ENCODE measurements at places on chromosomes 16 and 17.

DNA sequence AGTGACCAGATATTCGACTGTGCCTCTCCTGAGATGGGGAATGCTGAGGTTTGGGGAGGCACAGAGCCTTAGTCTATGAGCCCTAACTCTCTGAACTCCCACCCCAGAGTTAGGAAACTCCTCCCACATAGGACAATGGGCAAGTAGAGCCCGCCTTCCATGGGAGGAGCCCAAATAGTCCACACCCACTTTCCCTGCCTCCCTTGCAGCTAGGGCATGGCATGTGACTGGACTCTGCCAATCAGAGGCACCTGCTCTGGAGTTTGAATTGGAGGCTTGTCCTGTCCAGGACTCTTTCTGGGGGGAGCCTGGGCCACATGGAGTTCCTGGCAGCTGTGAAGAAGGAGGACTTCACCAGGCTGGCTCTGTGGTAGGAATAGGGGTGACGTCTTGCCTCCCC, 48.4 kb downstream of the SOCS1 start:
- no peak for DNase-seq

DNA sequence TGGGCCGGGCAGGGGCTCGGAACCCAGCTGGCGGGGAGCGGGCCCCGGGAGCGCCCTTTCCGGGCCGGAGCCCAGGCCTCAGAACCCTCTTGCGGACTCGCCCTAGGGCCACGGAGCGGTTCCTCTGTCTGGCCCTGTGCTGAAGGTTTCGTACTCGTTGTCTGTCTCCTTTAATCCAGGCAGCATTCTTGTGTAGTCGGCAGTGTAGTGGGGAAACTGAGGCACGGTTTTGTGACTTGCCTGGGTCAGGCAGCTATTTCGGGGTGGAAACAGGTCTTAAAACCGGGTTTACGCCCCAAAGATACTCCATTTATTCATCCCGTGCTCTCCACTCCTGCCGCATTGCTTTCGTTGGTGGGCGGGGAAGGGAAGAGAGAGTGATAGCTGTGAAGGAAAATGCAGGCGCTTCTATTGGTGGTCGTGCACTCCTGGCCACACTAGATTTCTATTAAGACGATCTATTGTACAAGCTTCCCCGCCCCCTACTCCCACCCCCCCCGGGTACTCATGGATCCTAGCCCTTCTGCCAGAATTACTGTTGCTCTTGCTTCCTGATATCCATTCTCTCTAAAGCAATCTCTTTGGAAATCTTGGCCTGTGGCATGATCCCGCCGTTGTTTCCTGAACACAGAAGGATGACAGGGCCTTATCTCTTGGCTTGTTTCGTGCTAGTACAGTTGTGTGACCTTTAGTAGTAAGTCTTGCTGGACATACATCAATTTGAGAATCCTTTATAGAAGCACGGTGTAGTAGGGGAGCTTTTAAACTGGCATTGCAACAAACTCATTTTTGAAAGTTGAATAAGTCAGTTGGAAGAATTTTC, 751 bp downstream of the DCAF7 start:
- DNase-seq, result no peak

DNA sequence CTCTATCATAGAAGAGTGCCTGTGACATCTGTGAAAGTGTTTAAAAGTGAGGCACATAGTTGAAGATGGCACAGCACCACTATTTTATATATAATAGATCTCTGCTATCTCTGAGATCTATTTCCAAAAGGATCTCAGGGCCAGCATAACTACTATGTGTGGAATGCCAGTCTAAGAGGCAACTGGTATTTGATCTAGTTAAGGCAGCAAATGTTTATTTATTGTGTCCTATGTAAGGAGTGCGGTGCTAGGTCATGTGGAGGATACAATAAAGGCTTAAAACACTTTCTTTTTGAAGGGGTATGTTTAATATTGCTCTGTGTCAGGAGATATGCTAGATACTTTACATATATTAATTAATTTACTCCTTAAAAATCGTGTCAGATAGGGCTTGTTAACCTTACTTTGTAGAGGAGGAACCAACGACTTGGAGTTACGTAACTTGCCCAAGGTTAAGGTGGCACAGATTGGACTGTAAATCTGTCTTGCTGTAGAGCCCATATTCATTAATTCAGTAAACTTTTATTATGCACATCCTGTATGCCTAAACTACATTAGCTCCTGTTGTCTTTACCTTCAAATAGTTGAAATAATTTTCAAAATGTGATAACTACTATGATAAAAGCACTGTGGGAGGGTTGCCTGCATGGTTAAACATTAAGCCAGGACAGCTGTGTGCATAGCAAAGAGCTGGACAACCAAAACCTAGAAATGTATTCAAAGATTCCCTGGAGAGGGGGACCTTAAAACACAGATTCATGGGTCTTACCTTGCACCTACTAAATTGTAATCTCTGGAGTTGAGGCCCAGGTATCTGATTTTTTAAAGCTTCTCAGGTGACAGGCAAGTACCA, 83.3 kb downstream of the NLK start:
- DNase-seq, result peak; percentile 10

GRCh38 chr16:67435758-67436164, 4.8 kb downstream of the HSD11B2 start:
- no peak for DNase-seq

DNA sequence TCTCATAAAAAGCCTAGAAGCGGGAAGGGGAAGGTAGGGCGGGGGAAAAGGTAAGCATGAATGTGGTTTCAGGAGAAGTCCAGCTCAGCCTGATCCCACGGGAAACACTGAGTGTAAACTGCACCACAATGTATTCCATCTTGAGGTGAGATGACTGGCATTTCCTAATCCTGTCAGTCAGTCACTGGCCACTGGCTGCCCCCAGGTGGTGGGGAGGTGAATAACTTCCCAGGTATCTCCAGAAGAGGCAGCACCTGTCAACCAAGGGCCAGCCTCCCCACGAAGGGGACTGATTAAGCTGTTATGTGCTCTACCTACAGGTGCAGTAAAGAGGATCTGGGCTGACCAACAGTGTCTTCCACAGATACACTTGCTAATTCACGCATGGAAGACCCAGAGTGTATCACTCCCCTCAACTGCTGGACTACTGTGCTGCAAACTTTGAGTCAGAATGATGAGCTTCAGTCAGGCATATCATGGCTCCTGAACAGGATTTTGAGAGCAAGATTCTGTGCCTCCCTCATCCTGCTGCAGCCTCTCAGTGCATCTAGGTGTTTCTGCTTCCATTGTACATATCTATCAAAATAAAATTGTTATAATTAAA, 108.5 kb upstream of the CCL2 start:
- peak; percentile 30 for DNase-seq

- no peak for DNase-seq
Observed at GRCh38 chr16:71880176-71880575, 3.8 kb downstream of the ZNF821 start.

DNA sequence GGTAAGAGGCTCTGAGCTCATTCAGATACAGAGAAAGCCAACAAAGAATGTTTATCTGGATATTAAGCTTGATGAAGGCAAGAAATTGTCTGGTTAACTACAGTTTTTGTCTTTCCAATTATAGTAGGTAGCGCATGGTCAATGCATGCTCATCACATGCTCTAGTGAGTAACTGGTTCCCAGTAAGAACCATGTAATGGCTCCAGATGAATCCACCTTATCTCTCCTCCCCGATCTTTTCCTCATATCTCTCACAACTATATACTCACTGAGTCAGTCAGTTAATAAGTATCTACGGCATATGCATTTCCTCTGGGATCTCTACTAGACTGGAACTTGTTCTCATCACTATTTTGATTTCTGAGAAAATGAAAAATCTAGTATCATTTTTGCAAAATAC, 340.7 kb upstream of the DYNLRB2 start:
- no peak for DNase-seq

DNA sequence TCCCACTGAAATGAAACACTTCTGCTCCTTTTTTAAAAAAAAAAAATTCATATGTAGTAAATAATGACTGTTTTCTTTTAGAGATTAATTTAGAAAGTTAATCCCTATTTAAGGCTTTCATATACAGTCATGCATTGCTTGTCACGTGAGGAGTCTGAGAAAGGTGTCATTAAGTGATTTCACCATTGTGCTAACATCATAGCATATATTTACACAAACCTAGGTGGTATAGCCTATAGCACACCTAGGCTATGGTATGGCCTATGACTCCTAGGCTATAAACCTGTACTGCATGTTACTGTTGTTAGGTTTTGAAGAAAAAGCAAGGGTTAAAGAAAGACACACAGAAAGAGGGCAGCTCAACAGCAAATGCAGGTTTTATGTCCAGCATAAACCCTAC, 13.7 kb downstream of the PPY start:
- DNase-seq, result no peak

DNA sequence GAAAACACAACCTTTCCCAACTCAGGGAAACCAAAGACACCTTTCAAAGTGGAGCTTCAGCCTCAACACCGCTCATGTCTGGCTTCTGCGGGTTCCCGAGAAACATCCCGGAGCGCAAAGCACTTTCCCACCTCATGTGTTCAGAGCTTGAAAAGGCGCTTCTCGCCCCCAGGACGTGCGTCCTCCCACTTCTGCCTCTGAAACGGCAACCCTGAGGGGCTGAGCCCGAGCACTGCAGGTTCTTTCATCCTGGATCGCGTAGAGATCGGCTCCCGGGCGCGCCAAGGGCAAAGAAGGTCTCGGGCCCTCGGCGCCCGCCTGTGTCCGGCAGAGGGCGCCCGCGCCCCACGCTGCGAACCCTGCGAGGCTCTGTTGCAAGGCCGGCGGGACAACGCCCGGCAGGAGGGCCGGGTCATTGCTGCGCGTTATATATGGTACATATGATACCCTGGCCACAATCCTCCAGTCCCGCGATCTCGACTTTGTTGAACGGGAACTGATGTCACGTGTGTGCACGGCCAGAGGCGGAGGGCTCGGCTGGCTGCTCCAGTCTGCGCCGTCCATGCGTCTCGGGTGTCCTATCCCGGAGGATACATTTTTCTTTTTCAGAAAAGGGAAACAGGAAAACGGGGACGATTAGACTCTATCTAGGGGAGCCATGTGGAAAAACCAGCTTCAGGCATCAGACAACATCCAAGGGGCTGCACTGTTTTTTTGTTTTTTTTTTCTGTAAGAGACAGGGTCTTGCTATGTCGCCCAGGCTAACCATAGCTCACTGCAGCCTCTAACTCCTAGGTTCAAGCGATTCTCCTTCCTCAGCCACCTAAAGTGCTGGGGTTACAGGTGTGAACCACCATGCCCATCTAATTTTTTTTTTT, 19.1 kb downstream of the COQ7 start:
- peak; percentile 88 for DNase-seq

DNA sequence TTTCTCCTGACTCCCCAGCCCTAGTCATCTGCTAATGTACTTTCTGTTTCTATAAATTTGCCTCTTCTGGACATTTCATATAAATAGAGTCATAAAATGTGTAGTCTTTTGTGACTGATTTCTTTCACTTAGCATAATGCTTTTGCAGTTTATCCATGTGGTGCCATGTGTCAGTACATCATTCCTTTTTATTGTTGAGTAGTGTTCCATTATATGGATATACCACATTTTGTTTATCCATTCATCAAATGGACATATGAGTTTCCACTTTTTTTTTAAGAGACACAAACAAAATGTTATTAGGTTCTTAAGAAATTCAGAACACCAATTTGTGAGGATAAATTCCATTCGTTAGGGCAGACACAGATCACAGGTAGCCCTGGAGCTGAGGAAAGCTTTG, 11.0 kb downstream of the DBF4B start:
- DNase-seq, result no peak

All from HuH-7 (cell line).